ENCODE measurements at places on chromosomes 1 and 21. TPM values are rescaled to one million over a fixed set of nuclear protein-coding genes. Genes with fewer than 3 reads are reported as not detected.

GRCh38 chr1:14440731-14441130 lies 157.8 kb upstream of the KAZN start:
- no peak for DNase-seq

DNA sequence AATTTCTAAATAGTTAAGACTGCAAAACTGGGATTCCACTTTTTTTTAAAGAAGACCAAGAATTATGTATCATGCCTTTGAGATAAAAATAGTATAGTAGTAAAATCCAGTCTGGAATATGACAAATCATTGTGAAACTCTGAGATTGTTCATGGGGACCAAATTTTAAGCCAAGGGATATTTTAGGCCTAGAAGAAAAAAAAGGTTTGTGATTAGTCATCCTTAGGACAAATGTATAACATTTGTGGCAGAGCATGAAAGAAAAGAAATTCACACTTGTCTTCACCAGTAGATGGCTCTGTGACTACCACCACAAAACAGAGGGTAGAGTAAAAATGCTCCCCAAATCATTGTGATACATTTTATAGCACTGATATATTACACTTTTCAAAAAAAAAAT lies 226.1 kb downstream of the KCTD3 start:
- no peak for DNase-seq

- DNase-seq: no peak
Measured at GRCh38 chr1:172176206-172176605, 244.3 kb upstream of the C1orf105 start.

DNA sequence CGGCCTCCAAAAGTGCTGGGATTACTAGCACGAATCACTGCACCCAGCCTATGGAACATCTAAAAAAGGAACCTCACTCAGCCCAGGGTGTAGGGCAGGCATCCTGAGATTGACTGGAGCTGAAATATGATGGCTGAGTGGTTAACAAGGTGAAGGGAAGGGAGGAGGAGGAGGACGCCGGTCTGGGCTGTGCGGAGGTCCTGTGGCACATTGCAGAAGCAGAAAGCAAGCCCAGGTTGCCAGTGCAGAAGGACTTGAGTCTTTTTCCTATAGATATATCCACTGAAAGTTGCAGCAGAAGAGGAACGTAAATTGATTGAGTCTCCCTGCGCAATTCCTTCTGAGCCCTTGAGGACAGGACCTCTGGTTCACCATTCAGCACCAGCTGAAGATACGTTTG lies 1.5 kb upstream of the KIF17 start:
- no peak for DNase-seq

DNA sequence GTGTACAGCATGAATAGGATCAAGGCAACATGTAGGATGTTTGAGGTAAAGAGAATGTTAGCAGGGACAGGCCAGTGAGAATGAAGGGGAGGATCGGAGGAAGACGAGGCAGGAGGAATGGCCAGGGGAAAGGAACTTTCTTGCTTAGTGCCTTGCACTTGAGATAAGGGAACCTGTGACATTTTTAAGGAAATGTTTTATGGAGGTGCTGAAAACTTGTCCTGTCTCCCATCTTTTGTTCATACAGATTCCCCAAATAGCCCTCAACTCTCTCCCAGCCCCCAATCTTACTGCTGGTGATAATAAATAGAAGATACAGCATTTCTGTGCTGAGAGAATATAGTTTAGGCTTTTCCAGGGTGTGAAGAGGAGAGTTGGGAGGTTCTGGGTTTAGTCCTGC lies 13.6 kb downstream of the ATP8B2 start:
- DNase-seq: no peak

DNA sequence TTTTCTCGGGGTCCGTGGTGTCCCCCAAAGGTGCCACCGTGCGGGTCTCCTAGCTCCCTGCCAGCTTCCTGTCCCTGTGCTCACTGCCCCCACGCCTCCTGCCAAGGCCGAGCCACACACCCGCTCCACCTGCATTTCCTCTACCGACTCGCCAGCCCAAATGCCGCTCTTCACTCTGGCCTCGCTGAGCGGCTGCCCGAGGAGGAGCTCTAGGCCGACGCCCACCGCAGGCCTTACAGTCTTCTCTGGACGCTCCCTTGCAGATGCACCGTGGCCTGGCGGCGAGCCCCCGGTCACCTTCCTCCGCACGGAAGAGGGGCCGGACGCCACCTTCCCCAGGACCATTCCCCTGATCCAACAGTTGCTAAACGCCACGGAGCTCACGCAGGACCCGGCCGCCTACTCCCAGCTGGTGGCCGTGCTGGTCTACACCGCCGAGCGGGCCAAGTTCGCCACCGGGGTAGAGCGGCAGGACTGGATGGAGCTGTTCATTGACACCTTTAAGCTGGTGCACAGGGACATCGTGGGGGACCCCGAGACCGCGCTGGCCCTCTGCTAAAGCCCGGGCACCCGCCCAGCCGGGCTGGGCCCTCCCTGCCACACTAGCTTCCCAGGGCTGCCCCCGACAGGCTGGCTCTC lies 26.3 kb downstream of the FTCD start:
- DNase-seq: no peak

DNA sequence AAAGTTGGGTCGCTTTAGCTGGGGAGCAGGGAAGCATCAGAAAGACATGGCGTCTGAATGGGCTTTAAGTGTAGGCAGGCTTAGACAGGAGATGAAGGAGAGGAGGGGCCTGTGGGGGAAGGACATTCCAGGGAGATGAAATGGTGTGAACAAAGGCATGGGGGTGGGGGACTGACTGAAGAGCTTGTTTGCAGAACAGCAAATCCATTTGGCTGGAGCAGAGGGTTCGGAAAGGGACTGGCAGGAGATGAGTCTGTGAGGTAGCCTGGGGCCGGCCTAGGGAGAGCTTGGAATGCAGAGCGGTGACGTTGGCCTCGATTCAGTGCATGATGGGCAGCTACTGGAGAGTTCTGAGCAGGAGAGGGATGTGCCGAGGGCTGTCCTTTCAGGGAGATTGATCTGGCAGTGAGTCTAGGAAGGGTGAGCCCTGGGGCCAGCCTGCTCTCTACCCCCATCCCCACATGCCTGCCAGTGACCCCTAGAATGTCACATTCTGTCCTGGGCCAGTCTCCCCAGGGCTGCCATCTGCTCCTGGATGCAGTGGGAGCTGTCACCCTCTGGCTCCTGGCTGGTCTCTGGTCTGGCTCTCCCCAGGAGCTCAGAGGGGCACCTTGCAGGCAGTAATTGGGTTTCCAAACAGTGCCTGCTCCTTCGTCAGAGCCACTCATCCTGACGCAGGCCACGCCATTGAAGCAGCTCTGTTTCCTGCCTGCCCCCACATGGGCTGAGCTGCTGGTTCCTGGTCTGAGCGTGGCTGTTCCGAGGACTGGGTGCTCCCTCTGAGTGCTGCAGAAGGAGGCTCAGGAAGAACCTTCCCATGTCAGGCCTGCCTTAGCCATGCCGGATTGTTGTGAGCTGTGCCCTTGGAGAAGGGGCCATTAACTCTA lies 22.3 kb upstream of the TMEM222 start:
- peak; percentile 87 for DNase-seq

DNA sequence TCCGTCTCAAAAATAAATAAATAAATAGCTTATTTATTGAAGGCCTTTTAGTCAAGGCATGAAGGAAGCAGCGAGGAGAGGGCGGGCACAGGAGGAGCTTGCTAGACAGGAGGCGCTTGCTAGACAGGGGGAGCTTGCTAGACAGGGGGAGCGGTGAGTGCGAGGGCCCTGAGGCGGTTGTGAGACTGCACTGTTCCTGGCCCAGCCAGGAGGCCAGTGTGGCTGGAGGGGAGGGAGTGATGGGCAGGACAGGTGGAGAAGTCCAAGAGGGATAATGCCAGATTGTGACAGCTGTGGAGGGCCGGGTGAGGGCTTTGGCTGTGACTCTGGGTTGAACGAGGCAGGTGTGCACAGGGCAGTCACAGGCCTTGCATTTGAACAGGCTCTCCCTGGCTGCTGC lies 18.2 kb downstream of the KIF17 start:
- no peak for DNase-seq

DNA sequence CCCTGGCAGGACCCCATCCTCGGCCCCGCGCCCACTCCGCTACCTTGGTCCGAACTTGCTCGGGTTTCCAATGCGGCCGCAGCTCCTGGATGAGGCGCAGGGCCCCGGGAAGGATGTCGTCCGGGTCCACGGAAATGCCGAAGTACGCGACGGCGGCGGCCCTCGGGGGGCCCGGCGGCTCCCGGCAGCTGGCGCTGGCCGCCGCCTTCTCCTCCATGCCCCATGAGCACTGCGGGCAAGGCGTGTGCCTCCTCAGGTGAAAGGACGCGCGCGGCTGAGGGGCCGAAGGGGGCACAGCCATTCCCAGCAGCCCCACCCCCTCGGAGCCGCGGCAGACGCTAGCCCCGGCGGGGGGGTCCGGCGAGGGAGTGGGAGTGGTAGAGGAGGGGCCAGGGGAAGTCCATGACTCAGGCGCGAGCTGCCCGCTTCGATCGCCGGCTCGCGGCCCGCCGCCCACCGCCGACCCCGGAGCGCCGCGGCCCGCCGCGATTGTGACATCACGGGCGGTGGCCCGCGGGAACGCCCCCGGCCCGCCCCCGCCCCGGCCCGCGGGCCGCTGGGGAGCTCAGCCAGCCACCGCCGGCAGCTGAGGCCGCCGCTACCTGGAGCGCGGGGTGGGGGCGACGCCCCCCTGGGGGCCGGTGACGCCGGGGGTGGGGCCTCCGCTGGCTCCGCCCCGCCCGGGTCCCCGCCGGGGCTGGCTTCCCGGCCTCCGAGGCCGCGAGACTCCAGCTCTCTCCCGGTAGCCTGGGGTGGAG lies at the start of gene ETNK2:
Gene ETNK2 (minus strand): TSS at position 493 of the 758 bp plus-strand sequence. CDS start 192 bp downstream, at position 301.
- DNase-seq: no peak

DNA sequence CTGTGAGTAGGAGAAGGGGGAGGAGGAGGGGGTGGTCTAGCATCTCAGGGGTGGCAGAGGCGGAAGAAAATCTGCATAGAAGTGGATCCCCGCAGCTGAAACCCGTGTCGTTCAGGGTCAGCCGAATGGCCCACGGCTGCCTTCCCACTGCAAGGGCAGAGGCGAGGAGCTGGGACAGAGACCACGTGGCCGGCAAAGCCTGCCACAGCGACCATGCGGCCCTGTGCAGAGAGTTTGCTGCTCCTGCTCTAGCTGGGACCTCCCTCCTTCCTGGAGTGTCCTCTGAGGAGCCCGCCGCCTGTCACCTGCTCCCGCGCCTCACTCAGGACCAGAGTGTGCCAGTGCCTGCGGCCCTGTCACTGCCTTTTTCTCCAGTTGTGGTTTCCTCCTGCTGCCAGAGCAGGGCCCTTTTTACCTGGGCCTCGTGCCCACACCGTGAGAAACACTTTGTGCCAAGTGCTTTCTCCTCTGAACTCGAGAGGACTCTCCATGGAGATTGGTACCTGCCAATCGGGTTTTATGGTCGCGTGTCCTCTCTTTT lies 5.4 kb upstream of the TRPM2 start:
- no peak for DNase-seq

- DNase-seq: no peak
Measured at GRCh38 chr1:12112711-12113161, 49.6 kb downstream of the TNFRSF8 start.

GRCh38 chr1:89975540-89976125 lies 19.3 kb upstream of the ZNF326 start:
- DNase-seq: no peak

DNA sequence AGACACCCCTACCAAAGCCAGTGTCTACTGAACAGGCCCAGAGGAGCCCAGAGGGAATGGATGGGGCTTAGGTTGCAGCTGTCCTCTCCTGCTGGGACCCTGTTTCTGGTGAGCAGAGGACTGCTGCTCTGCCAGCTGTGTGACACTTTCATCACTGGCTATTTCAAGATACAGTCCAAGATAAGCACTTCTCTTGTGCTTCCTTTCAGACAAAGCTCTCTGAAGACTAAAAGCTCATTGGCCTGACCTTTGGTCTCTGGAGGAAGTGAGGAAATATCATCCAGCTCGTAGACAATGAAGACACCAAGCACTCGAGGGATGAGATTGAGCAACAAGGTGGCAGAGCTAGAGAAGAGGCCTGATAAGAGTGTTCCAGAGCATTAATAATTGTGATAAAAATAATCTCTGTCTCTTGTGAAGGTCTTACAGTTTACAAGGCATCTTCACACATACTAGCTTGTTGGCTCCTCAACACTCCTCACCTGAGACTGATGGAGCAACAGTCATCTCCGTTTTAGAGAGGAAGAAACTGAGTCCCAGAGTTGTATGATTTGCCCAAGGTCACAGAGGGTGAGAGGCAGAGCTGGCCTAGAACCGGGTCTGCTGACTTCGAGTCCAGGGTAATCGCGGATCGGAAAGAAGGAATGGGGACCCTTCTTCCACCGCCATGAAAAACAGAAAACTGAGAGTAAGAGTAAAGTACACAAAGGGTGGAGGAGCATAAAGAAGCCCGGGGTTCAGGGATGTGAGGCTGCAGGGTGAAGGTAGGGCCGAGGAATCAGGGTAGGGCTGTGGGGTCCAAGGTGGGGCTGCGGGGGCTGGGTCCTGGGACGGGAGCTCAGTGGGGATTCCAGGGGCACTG lies 666 bp downstream of the PAFAH2 start:
- peak; percentile 55 for DNase-seq

- DNase-seq: no peak
Measured at GRCh38 chr1:233215135-233215760, 80.3 kb downstream of the PCNX2 start.

DNA sequence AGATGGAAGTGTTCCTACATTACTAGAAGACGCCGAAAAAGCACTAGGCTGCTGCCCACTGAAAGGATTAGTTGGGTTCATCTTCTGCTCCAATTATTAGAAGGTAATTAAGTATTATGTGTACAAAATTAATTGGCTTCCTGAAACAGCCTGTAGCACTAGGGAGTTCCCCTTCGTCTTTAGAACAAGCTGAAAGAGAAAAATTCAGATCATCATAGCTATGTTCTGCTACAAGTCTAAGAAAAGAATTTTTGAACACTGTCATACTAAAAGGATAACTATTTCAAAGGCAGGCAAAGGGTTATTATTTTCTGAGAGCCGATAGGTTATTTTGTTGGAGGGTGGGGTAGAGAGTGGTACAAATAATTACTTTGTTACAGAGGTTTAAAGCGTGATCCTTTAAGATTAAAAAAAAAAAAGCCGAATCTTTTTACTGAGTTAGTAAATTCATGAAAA lies at the start of gene MCM3AP:
Gene MCM3AP (minus strand): TSS at position 406 of the 456 bp plus-strand sequence. CDS start 325 bp downstream, at position 81.
- no peak for DNase-seq

DNA sequence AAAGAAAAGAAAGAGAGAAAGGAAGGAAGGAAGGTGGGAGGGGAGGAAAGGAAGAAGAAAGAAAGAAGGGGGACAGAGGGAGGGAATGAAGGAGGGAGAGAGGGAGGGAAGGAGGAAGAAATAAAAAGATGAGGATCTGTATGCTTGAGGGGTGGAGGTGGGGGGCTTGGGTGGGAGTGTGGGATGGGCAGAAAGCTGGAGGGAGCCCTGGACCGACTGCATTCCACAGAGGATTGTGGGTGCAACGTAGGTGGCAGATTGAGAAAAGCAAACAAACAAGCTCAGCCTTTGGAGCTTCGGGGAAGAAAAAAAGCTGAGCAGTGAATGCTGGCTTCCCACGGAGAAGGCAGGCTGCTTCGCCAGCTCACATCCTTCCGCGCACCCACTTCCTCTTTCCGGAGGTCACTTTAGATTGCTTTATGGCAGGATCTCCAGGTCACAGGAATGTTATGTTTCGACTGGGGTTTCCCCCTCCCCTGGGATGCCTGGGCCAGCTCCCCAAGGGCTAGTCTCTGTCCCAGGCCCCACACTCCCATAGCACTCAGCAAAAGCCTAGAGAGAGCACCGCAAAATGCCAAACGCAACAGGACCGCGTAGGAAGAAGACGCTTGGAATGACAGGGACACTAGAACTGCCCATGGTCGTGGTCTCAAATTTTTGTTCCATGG lies 20.7 kb upstream of the LGALS8 start:
- DNase-seq: peak; percentile 21

GRCh38 chr1:179156026-179156425 lies 73.5 kb downstream of the ABL2 start:
- no peak for DNase-seq

Gene MPZ
- 26.5 TPM for total RNA-seq

Gene KRTAP21-2
- 1.3 TPM for total RNA-seq

Gene PHACTR4
- total RNA-seq: 17.9 TPM

Gene C1QA
- 37.7 TPM for total RNA-seq

Gene PTAFR
- 3.1 TPM for total RNA-seq

Gene S100A9
- total RNA-seq: 1,024 TPM

Gene FOXD2
- total RNA-seq: 0.30 TPM
